ENCODE measurements at places on chromosomes 6 and 20. TPM values are rescaled to one million over a fixed set of nuclear protein-coding genes. Genes with fewer than 3 reads are reported as not detected.
A peak's percentile ranks its signal among the peaks of the same experiment; 100 is the strongest.

- DNase-seq = no peak
- H3K36me3 ChIP-seq = no peaks in the 10 kb centered on the region
- H3K27me3 ChIP-seq = no peaks in the 10 kb centered on the region
- no peak overlapping the region for H3K27ac ChIP-seq
Observed at GRCh38 chr6:17790489-17790888, 83.8 kb upstream of the NUP153 start.

DNA sequence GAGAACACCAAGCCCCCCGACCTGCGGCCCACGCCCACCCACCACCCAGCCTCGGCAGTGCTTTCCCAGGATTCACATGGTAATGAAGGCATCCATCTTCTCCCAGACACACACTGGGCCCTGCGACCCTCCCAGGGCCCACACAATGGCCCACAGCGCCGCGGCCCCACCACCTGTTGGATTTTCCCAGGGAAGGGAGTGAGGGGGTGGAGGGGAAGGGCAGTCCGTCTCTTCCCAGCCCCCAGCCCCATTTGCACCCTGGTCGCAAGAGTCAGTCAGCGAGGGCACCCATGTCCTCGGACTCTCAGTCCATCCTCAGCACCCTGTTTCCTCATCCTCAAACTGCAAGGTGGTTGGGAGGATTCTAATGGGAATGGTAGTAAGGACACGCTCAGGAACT, 23.7 kb upstream of the ID1 start:
- H3K4me1 ChIP-seq = no peaks in the 10 kb centered on the region
- H3K4me3 ChIP-seq = no peak overlapping the region
- no peak for DNase-seq
- no peak overlapping the region for H3K27ac ChIP-seq
- H3K27me3 ChIP-seq = no peaks in the 10 kb centered on the region

- no peaks in the 10 kb centered on the region for H3K27me3 ChIP-seq
- H3K27ac ChIP-seq = no peak overlapping the region
- H3K36me3 ChIP-seq = no peaks in the 10 kb centered on the region
- no peak overlapping the region for H3K4me3 ChIP-seq
Observed at GRCh38 chr20:35226884-35227681, 593 bp downstream of the MMP24 start.

GRCh38 chr6:20169786-20170185, 42.5 kb downstream of the MBOAT1 start:
- H3K4me1 ChIP-seq = no peaks in the 10 kb centered on the region
- no peak overlapping the region for H3K27ac ChIP-seq
- H3K4me3 ChIP-seq = no peak overlapping the region

DNA sequence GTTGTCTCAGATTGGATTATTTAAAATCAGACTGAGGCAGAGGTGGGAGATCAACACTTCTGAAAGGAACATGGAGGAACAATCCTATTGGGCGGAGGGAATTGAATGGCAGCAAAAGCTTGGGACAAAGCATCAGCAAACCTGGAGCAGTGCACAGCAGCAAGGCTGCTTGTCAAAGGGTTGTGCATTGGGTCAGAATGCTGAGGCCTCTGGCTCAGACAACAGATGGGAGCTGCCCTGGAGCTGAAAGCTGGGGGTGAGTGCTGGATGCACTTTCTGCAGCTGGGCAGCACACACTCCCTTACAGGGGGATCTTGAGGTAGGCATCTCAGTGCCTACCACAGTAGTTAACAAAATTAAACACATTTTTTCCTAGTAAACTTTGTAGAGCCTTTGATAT, 634.4 kb upstream of the MMS22L start:
- DNase-seq = no peak
- H3K27me3 ChIP-seq = no peaks in the 10 kb centered on the region

The NKX2-4 gene
- total RNA-seq = not detected

The HIVEP2 gene
- total RNA-seq = 1.3 TPM

GRCh38 chr6:67630146-67630545, 1004.9 kb upstream of the ADGRB3 start:
- no peaks in the 10 kb centered on the region for H3K36me3 ChIP-seq
- H3K27ac ChIP-seq = no peak overlapping the region
- peaks cover 10% of the 10 kb centered on the region for H3K4me1 ChIP-seq

The ZBTB24 gene
- total RNA-seq = 18.5 TPM

DNA sequence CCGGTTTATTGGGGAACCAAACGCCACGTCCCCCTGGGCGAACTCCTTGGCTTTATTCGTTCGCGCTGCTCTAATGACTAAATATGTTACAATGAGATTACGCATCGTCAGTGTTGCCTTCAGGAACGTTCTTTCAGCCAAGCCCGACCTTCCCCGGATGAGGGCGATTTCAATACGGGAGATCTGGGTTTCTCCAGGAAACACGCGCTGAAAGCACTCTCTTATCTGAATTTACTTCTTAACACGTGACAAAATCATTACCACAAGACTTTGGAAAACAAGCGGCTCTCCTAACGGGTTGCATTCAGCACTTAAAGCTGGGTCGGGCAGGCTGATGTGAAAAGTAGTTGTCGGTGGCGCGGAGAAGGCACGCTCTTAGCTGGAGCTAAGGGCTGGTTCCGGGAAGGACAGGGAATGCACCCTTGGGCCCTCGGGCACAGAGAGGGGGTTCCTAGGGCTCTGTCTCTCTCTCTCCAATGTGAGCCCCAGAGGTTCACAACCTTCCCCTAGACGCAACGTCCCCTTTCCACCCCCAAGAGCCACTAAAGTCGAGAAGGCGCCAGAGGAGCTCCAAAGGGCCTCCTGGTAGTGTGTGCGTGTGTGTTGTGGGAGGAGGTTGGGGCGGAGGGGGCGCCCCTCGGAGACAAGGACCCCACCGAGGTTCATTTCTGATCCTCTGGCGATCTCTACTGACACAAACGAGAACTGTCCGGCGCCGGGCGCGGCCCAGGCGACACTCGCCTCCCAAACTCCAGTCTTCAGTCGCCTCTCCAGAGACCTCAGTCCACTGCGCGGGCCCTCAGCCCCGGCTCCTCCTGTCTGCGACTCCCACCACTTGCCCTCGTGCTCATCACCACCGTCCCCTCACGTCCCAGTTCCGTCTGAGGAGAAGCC, 7.1 kb upstream of the NKX2-2 start:
- no peaks in the 10 kb centered on the region for H3K27me3 ChIP-seq
- DNase-seq = no peak
- no peaks in the 10 kb centered on the region for H3K36me3 ChIP-seq
- H3K4me3 ChIP-seq = no peak overlapping the region

The MYO6 gene
- total RNA-seq = 2.0 TPM

DNA sequence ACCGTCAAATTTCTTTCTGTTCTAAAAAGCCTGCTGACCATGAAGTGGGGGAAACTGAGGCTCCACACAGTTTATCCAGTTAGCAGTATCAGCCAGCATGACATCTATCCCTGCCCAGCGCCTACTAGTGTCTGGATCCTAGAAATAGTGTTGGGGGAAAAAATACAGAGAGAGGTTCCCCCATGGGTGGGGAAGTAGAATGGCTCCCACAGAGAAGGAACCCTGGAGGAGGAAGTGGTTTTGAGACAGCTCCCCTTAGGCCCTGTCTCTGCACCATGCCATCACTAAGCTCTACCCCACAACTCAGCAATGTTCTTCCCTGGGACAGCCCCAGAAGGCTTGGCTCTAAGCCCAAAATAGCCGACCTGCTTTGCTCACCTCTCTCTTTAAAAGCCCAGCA, 153.4 kb downstream of the MBOAT1 start:
- DNase-seq = no peak
- H3K27me3 ChIP-seq = no peaks in the 10 kb centered on the region
- no peaks in the 10 kb centered on the region for H3K4me1 ChIP-seq
- no peak overlapping the region for H3K4me3 ChIP-seq
- no peaks in the 10 kb centered on the region for H3K36me3 ChIP-seq
- no peak overlapping the region for H3K27ac ChIP-seq

The ARMC12 gene
- 0.60 TPM for total RNA-seq

- no peaks in the 10 kb centered on the region for H3K27me3 ChIP-seq
- no peak overlapping the region for H3K4me3 ChIP-seq
- no peaks in the 10 kb centered on the region for H3K4me1 ChIP-seq
- H3K36me3 ChIP-seq = no peaks in the 10 kb centered on the region
- no peak for DNase-seq
Observed at GRCh38 chr6:80271074-80271473, 164.6 kb downstream of the BCKDHB start.

- H3K27ac ChIP-seq = no peak overlapping the region
- no peaks in the 10 kb centered on the region for H3K4me1 ChIP-seq
- no peak for DNase-seq
- H3K27me3 ChIP-seq = no peaks in the 10 kb centered on the region
Observed at GRCh38 chr6:12403947-12404647, 113.9 kb downstream of the EDN1 start.

The RIMS1 gene
- total RNA-seq = not detected

The KIAA1755 gene
- total RNA-seq = not detected

DNA sequence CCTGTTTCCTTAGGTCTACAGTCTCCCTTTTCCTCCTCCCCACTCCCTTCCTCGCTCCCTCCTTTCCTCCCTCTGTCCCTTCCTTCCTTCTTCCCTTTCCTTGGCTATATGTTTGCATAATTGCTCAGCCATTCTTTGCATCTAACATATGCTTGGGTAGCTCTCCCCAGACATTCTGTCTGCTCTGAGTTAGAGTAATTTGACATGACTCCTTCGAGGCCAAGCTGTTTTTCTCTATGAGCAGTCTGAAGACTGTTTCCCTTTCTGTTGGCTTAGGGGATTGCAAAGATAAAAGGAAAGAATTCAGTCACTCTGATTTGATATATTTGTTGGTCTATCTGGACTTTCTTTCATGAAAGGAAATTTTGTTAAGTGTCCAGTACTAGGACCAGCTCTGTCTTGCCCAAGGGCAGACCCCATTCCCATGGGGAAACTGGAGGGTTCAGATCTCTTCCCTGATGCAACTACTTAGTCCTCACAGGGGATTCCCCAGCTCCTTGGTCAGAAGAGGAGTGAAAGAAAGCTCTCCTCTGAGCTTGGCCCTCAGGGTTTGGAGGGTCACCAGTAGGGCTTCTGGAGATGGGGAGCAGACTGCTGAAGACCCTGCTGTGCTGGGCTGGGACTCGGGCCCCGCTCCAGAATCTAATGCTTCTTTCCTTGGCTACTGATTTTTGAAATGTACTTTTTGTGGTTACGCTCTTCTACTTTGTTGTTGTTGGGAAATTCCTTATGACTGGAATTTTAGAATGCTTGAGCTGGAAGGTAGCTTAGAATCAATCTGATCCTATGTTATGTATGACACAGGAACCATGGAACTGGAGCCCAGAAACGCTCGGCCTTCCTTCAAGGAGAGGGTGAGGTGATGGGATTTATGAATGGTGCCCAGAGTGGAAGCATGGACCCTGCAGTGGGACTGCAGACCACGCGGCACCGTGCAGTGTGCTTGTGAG, 63.7 kb upstream of the SLC22A23 start:
- no peak for DNase-seq
- H3K27ac ChIP-seq = no peak overlapping the region
- no peak overlapping the region for H3K4me3 ChIP-seq
- no peaks in the 10 kb centered on the region for H3K36me3 ChIP-seq
- peaks cover 23% of the 10 kb centered on the region for H3K4me1 ChIP-seq

The CCM2L gene
- 0.78 TPM for total RNA-seq

DNA sequence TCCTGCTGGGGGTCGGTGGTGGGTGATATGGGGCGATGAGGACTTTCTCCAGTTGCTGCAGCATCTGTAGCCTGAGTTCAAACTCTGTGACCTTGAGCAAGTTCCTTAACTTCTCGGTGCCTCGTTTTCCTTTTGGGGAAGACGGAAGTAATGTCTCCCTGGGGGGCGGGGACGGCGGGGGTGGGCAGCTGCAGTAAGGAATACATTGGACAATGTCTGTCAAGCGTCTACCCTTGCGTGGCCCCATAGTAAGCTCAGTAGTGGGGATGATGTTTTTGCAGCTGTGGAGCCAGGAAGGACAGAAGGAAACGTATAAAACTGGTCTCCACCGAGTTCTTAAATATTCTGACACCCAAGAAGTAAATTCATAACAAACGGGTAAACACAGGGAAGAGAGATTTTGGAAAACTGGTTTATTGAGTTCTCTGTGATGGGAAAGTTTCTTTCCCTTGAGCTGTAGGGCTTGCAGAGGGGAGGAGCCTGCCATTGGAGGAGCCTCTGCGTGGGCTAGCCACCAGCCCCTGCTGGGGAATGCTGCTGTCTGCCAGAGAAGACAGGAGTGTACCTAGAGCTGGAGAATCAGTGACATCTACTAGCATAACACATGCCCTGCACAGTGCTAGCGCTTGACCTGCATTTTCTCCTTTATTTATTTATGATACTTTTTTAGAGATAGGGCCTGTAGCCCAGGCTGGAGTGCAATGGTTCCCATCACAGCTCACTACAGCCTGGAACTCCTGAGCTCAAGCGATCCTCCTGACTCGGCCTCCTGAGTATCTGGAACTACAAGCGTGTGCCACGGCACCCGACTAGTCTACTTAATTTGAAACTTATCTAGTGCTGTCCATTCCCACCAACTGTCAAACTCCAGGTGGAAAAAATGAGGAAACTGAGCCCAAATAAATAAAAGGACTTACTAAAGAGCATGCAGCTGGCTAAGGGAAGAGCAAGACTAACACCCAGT, 1.2 kb upstream of the ACSS1 start:
- H3K36me3 ChIP-seq = no peaks in the 10 kb centered on the region
- H3K4me1 ChIP-seq = peaks cover 38% of the 10 kb centered on the region
- peak overlapping the region; percentile 70 for H3K4me3 ChIP-seq
- H3K27ac ChIP-seq = no peak overlapping the region
- peak; percentile 51 for DNase-seq

The GRM4 gene
- not detected for total RNA-seq

GRCh38 chr6:147564556-147564955, 56.1 kb downstream of the SAMD5 start:
- no peak overlapping the region for H3K4me3 ChIP-seq
- no peak overlapping the region for H3K27ac ChIP-seq
- H3K27me3 ChIP-seq = no peaks in the 10 kb centered on the region
- no peaks in the 10 kb centered on the region for H3K36me3 ChIP-seq
- no peak for DNase-seq
- H3K4me1 ChIP-seq = peaks cover 3% of the 10 kb centered on the region

GRCh38 chr6:127980996-127981395, 80.1 kb upstream of the THEMIS start:
- DNase-seq = no peak
- H3K4me3 ChIP-seq = no peak overlapping the region
- H3K36me3 ChIP-seq = no peaks in the 10 kb centered on the region
- no peak overlapping the region for H3K27ac ChIP-seq
- H3K4me1 ChIP-seq = no peaks in the 10 kb centered on the region

The FHL5 gene
- not detected for total RNA-seq

The DNMT3B gene
- total RNA-seq = 1.0 TPM

- no peak for DNase-seq
- no peaks in the 10 kb centered on the region for H3K27me3 ChIP-seq
- no peaks in the 10 kb centered on the region for H3K36me3 ChIP-seq
- no peaks in the 10 kb centered on the region for H3K4me1 ChIP-seq
- no peak overlapping the region for H3K27ac ChIP-seq
Observed at GRCh38 chr6:163469459-163469985, 55.0 kb downstream of the QKI start.

GRCh38 chr6:10276660-10277287, 138.1 kb downstream of the TFAP2A start:
- no peaks in the 10 kb centered on the region for H3K27me3 ChIP-seq
- no peaks in the 10 kb centered on the region for H3K4me1 ChIP-seq
- no peak for DNase-seq
- no peaks in the 10 kb centered on the region for H3K36me3 ChIP-seq
- no peak overlapping the region for H3K4me3 ChIP-seq

The CCDC28A gene
- total RNA-seq = 43.8 TPM

The RWDD1 gene
- 65.3 TPM for total RNA-seq

Measured in Karpas-422 (cell line).